Activated naive CD8-positive, alpha-beta T cell treated with anti-CD3 and anti-CD28 coated beads, Interleukin-2, amount 50 U/mL, for 16 hours (primary cell): ENCODE measurements at places on chromosomes 16 and 17.

GRCh38 chr17:38861399-38861843 lies 7.9 kb upstream of the RPL23 start:
- DNase-seq: no peak

- DNase-seq: no peak
These were observed 38.7 kb downstream of the MYO18A start for GRCh38 chr17:29141514-29141876.

- no peak for DNase-seq
These were observed 167.1 kb downstream of the CCDC182 start for GRCh38 chr17:57577751-57578607.

- DNase-seq: no peak
These were observed 44.9 kb upstream of the METRNL start for GRCh38 chr17:83034525-83034924.

DNA sequence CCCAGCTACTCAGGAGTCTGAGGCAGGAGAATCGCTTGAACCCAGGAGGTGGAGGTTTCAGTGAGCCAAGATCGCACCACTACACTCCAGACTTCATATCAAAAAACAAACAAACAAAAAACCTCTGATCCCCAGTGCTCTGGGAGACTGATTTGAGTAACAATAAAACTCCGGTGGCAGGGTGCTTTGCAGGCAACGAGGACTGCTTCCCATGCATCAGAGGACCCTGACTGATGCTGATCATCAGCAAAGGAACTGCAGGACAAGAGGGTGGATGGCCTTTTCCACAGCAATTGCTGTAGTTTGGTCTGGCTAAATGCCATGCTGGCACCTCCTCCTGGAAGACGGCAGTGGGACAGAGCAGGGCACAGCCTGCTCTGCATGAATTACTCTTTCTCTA lies 6.4 kb upstream of the SLC39A11 start:
- no peak for DNase-seq

DNA sequence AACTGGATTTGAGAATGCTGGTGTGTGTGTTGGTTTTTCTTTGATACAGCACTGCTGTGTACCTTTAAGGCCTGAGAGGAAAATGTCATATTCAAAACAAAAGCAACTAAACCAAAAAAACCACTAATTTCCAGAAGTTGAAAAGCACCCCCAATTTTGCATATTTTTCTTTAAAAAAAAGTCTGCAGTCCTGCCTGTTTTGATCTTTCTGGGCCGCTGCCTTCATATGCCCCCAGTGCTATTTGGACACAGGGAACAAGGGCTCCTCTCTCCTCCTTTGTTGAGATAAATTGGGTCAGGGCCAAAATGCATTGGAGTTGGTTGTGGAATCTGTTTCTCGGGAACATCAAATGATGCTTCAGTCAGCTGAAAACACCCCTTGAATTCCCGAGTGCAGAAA lies 26.9 kb downstream of the GPT2 start:
- no peak for DNase-seq

- DNase-seq: no peak
These were observed 4.5 kb upstream of the ITPRIPL2 start for GRCh38 chr16:19109288-19109664.

- DNase-seq: no peak
These were observed 14.9 kb upstream of the NFATC3 start for GRCh38 chr16:68070249-68070730.

DNA sequence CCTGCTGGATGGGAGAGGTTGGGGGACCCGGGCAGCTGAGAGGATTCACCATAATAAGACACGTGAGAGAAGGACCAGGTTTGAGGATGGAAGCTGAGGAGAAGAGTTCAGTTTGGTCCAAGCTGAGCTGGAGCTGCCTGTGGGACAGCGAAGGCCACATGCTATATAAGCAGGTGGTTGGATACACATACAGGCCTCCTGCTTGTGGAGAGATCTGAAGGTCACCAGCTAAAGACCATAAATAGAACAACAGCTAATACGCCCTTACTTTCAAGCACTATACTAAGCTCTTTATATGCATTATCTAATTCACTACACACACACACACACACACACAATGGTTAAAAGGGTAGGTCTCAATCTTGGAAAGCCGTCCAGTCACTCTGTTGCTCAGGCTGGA lies 32.1 kb downstream of the DUSP14 start:
- no peak for DNase-seq

DNA sequence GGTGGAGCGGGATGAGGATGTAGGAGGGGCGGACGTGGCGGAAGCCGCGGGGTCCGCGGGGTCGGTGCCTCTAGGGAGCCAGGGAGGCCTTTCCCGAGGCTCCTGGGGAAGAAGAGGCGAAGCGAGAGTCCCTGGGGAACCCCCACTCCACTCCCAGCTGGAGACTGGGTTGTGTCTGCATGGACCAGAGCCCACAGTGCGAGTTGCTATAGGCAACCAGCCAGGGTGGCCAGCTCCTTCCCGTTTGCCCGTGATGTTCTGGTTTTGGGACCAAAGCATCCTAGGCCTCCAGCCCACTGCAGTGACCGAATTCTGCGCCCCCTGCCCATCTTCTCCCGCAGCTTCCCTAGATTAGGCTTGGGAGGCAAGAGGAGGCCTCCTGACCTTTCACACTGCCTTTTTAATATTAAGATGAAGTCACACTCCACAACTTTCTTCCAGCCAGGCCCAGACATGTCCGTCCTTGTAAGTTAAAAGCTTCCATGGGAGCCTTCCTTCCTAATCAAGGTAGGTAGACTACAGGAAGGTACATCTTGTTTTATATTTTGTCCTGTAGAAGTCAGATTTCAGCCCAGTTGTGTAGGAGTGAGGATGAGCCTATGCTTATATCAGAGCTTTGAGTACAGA lies 469 bp downstream of the AMZ2 start:
- DNase-seq: no peak

DNA sequence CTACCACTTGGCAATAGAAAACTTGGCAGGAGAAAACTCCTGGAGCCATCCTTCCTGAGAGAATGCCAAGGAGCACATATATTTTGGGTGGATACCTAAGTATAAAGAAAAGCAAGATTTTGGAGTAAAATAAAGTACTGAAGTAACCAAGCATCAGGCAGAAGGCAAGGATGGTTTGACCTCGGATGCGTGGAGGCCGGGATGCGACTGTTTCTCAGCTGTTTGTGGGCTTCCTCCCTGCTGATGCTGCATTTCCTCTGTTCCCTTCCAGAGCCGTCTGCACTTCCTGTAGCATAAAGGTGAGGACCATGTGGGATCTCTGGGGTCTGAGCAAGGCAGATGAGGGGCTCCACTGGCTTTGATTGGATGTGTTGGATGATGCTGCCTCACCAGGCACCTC lies 5.5 kb upstream of the TCF25 start:
- DNase-seq: no peak

DNA sequence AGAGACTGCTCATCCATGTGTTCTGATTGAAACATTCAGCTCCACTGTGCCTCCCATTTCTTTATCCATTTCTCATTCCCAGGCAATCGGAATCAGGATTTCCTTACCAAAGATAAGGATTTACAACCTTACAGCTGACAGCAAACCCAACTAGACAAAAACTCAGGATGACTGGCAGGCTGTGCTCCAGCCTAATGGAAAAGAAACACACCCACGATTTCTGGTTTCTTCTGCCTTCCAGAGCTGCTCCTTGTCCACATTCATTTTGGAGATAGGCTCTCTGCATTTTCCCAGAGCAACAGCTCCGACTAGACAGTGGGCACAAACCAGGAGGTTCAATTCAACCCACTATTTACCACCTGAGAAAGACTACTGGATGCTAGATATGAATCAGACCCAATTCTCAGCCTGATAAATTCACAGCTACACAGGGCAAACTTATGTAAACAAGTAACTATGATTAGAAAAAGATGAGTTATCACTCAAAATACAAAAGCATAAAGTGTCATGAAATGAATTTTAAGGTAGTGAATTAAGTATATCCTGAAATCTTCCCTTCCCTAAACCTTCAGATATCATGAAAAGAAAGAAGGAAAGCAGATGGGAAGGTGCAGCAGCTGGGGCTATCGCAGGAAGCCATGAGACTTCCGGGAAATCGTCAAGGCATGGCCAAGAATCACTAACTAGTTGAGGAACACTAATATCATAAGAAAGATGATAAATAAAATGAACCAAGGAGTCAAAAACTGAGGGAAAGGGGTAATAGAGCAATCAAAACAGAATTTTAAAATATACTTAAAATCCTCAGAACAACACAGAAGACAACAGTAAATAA lies 44.8 kb upstream of the CLEC18B start:
- DNase-seq: no peak

GRCh38 chr16:84040823-84041820 lies 1.5 kb downstream of the SLC38A8 start:
- DNase-seq: no peak

- DNase-seq: no peak
These were observed 47.9 kb upstream of the MAP3K14 start for GRCh38 chr17:45364531-45365390.

DNA sequence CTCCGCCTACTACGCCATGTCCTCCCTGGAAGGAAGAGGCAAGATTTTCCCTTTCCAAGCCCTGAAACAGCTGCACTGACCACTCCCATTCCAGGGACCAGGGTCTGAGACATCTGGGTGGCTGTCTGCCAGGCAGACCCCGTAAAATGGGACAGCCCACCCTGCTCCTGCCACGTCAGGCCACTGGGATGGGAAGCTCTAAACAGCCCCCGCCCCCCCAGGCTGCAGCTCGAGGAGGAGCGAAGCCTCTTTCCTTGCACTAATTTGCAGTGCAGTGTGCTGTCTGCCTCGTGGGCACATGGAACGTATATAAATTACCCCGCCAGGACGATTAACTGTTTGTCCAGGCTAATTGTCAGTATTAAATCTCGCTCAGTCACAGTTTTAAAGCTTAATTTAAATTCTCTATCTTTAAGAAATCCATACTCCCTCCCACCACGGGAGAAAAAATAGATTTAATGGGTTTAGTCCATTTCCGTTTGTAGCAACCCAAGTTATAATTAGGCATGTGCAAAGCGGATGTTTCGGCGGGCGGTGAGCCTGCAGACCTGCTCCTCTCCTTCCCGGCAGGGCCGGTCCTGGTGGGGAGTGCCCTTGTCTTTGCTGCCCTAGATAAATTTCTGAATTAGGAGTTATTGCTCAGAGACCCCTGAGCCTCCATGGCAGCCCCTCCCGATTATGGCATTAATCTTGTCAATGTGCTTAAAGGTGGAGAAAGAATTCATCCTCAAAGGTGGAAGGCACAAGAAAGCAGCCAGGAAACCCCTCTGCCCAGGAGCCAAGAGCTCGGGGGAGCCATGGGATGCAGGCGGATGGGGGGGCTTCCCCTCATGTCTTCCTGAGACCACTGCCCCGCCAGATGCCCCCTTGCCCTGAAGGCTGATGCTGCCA lies 268.0 kb upstream of the TNRC6C start:
- no peak for DNase-seq

- no peak for DNase-seq
These were observed 10.9 kb downstream of the SLC13A2 start for GRCh38 chr17:28484296-28484695.

DNA sequence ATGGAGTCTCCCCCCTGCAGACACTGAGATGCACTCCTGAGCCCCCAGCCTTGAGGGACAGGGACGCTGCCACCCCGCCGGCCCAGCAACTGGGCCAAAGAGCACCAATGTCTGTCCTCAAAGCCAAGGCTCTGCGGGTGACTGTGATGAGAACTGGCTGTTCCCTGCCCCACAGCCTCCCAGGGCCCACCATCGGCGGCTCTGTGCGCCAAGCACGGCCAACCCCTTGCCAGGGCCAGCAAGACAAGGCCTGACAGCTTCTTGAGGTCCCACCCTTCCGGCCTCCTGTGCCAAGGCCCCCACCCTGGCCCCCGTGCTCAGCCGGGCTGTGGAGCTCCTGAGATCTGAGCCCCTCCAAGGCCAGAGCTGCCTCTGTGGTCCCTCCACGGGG lies 34.2 kb upstream of the PABPN1L start:
- DNase-seq: no peak

DNA sequence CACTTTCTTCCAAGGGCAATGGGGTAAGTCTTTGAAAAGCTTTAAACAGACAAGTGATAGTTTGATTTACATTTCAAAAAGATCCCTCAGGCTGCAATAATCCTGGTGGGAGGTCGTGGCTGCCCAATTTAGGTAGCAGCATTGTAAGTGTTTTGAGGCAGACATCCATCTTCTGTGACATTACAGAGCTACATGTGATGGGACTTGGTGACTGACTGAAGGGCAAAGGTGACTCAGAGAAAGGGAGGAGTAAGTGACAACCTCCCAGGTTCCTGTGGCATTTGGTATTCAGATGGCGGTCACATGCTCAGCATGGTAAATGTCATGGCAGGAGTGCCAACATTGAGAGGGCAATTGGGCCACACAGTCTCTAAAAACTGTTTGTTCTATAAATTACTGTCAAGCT lies 26.5 kb downstream of the STAT3 start:
- no peak for DNase-seq

DNA sequence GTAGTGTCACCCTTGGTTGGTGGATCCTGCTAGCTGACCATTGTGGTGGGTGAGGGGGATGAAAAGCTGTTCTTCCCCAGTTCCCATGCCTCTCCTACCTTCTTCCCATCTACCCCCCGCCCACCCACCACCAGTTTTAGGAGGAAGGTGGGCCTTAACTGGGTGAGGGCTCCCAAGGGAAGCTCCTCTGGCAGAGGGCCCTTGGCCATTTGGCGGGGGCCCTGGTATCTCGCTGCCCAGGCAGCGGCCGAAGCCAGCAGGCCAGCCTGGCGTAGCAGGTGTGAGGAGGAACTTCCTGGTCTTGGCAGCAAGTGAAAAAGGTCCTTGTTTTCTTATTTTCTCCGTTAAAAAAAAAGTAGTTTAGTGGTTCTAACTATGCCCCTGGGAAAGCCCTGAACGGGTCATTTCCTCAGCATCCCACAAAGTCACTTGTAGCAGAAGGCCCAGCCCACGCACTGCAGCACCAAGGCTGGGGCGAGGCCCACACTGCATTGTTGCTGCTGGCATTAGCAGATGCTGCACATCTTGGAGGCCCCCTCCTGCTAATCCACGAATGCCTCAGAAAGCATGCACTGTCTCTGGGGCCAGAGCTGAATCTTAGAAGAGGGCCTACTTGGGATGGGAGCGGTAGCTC lies 72.5 kb downstream of the MPRIP start:
- DNase-seq: no peak

DNA sequence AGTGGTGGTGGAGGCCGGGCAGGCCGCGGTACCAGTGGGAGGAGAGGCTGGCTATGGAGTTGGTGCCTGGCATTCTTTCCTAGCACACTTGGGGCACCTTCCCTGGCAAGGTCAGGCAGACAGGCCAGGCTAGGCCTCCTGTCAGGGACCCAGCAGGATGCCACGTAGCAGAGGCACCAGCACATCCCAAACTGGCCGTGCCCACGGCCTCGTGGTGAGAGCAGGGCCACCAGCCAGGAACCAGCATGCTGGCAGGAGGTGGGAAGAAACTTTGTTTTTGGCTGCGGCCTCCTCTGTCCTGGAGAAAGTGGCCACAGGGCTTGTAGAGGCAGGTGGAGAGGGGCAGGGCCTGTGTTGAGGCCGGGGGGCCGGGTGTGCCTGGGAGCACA lies 57.6 kb upstream of the CBFA2T3 start:
- no peak for DNase-seq

- no peak for DNase-seq
These were observed 5.1 kb upstream of the PLXDC1 start for GRCh38 chr17:39156491-39156890.

DNA sequence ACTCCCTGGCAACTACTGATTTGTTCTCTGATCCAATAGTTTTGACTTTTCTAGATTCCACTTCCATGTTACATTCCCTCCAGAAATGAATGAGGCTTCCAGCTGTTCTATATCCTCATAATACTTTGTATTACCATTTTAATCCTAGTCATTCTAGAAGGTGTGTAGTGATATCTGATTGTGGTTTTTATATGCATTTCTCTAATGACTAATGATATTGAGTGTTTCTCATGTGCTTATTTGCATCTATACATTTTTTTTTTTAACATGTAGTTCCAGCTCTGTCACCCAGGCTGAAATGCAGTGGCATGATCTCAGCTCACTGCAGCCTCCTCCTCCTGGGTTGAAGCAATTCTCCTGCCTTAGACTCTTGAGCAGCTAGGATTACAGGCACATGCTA lies 7.3 kb downstream of the ADGRG5 start:
- no peak for DNase-seq
